ENCODE measurements at places on chromosomes 3 and 15.
A peak's percentile ranks its signal among the peaks of the same experiment; 100 is the strongest.

- ATAC-seq: no peak
Measured at GRCh38 chr15:81573098-81573746, 199.2 kb upstream of the TMC3 start.

DNA sequence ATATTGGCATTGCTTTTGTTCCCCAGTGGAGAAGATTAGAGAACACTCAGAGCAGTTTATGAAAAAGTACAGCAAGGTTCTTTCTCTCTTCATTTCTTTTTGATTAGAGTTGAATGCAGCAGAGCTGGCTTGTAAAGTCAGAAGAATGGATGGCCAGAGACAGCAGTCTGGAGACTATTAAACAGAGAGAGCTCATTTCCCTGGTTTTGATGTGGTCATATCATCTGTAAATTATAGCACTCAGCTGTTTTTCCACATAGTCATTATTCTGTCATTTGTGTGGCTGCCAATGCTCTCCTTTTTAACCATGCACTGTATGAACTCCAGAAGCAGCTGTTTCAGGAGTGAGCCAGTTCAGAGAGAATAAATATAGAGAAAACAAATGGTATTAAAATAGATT, 177.4 kb upstream of the CRBN start:
- ATAC-seq: no peak

DNA sequence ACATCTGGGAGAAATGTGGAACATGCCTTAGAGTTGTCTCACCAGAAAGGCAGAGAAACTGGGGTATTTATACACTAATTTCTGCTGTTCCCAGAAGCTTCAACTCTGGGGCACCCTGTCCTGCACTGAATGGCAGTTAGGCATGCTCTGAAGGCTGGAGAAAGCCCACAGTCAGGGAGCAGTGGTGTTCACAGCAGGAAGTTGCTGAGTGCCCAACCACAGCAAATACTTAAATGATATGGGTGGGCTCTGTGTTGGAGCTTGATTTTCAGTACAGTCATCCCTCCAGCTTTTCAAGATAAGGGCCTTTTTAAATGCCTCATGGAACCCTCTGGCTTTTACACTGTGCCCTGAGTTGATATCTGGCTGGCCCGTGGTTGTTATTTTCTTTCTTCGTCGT, 38.7 kb upstream of the RASGRF1 start:
- ATAC-seq: no peak

DNA sequence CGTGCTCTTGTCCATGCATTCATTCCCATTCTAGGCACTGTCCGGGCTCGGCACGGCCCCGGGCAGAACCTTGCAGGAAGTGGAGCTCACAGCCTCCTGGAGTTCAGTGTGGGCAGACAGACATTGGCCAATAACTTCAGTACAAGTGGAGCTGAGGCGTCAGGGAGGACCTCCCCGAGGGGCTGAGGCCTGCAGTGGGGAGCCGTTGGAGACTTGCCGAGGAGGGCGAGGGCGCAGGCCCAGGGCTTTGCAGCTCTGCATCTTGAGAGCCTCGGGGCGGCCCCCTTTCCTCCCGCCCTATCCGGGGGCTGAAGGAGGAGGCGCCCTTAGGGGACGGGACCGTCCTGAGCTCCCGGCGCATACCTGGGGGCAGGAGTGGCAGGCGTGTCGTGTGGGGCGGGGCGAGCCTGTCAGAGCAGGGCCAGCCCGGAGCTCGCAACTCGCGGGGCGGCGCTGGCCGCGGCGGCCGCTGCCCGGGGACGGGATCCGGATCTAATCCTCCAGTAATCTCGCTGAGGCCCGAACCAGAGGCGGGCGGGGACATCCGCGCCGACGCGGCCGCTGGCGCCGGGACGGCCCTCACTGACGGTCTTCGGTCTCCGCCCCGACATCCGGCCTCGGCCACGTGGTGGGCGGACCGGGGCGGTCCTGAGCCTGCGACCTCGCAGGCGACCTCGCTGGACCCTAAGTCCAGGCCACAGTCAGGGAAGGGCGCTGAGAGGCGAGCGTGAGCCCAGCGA, at the start of gene ACY1:
Gene ACY1, plus strand, starts transcription at position 698 of the 740 bp plus-strand sequence. CDS start 530 bp downstream, outside the sequence.
- ATAC-seq: peak; percentile 85

DNA sequence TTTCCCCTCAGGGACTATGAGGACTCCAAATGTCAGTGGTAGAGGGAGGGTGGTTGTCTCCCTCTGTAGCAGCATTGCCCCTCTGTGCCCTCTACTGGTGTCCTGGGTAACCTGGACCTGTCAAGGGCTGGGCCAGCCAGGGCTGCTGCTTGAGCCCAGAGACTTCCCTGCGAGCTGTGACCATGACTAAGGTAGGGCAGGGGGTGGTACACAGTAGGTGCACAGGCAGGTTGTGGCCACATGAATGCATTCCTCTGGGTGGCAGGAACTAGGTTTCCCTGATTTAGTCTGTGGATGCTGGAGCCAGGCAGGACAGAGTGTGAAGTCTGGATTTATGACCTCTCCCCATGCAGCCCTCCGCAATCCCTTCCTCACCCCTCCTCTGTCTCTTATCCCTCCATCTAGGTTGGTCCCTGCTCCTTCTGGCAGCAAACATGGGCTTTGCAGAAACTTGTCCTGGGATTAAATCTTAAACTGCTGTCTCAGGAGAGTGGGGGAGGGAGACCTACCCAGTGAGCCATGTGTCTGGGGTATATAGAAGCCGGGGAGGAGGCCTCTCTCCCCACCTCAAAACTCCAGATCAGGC, 8.7 kb upstream of the SEMA3F start:
- no peak for ATAC-seq

- no peak for ATAC-seq
Measured at GRCh38 chr3:15052335-15053242, 12.5 kb downstream of the MRPS25 start.

- no peak for ATAC-seq
Measured at GRCh38 chr3:64009528-64009927, 13.8 kb downstream of the PSMD6 start.

DNA sequence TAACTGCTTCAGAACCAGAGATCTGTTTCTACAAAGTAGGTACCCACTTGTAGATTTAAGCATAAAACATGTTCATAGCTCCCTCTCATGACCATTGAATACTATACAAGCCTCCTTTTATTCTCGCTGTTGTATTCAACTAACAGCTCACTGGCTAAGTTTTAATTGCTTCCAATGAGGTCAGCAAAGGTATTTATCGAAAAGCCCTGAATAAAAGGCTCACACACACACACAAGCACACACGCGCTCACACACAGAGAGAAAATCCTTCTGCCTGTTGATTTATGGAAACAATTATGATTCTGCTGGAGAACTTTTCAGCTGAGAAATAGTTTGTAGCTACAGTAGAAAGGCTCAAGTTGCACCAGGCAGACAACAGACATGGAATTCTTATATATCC, at the start of gene FGF7:
Gene FGF7, plus strand, starts transcription at position 222 of the 400 bp plus-strand sequence. CDS start 1,056 bp downstream, outside the sequence.
- no peak for ATAC-seq

DNA sequence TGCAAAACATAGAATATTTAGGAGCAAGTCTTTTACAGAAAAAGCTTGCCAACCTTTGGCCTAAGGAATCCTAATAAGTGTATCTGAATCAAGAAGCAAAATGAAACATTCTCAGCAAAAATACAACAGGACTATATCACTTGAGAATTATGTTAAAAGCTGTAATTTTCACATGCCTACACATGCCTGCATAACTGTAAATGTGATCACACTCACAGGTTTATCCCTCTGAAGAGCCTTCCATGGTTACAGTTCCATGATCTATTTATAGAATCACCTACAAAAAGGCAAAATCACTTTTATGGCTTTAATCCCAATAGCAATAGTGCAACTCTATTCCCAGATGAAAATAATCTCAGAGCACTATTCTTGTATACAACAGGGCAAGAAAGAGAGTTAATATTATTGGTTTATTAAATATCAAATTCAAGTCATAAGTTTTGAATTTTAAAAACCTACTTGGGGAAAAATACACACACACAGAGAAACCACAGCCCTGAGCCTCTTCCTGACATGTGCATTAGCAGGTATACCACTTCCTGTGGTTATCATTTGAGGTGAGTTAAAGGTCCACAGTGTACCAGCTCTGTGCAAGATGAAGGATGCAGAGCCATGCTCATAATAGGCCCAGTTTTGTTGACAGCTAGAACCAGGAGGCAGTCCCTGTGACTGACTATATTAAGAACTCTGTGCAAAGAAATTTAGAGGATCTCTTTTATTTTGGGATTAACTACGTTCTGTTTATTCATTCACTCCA, 252.5 kb upstream of the TGFBR2 start:
- peak; percentile 99 for ATAC-seq

DNA sequence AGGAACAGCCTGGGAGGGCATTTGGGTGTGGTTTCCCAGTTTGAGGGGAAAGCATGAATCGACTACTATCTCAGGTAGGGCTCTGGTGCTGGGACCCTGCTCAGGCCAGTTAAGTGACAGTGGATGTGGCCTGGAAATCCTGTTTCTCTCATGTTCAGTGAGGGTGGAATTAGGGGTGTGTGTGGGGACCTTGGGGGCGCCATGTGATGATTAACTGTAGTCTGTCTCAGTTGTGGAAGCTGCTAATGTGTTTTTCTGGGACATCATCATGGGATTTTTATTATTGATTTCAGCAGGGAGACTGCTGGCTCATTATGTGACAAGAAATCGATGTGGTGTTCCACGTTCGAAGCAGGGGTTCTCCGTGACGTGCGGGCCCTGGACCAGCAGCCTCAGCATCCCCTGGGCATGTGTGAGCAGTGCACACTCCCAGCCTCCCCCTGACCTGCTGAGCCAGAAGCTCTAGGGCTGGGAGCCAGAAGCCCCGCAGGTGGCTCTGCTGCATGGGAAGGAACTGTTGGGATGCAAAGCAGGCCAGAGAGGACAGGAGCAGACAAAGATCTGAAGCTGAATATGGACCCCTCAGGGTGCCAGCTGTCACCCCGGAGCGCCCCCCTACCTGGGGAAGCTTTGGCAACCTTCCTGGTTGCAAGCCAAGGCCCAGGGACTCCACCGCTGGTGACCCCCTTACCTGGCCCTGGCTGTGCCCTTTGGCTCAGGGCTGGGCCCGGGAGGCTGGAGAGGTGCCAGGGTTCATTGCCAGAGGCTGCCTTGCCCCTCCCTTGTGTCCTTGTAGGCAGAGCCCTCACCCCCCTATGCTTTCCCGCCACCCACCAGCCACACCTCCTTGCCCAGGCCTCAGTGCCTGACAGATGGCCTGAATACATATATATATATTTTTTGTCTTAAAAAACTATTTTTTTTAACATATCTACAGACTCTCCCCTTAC, 149.8 kb downstream of the APBA2 start:
- ATAC-seq: no peak

GRCh38 chr3:113204371-113204770, 7.0 kb upstream of the BOC start:
- ATAC-seq: no peak

DNA sequence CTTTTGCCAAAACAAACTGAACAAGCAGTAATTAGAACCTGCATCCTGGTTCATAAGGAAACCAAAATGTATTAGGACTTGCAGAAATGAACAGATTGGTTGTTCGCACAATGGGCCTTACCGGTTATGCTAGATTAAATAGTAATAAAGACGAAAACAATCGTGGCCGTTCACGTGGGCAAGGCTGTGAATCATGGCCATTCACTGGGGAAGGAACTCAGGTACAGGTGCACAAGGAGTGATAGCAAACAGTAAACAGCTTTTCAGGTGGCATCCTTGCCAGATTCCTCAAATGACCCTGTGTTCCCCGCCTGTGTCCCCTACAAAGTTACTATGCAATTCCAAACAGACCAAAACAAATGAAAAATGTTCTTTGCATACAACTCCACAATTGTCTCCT, 8.2 kb downstream of the LRIG1 start:
- no peak for ATAC-seq

DNA sequence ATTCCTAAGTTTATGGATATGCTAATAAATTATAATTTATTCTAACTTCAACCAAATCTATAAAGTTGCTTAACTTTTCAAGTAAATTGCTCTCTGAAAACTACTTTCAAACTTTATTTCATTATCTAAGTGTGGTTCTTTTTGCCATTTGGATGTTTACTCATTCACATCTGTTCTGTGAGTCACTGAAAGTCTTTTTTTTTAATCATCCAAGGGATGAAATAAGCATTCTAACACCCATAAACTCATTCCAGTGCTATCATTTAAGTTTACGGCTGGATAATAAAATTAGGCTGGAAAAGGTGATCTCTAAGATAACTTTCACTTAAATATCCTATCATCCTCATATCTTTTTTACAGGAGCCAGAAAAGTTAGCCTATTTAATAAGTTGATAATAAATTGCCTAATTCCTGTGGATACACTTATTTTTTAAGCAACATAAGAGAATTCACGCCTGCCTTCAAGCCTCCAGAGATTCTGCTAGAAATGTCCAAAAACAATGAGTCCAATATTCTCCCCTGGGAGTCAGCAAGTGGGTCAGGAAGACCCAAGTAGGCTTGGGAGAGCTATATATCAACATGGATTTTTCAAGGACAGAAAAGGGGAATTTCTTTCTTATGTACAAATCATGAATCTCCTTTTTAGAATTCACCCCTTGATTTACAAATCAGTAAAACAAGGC, 25.8 kb downstream of the SCG3 start:
- no peak for ATAC-seq

- no peak for ATAC-seq
Measured at GRCh38 chr3:106135451-106136160, 266.8 kb upstream of the CBLB start.

DNA sequence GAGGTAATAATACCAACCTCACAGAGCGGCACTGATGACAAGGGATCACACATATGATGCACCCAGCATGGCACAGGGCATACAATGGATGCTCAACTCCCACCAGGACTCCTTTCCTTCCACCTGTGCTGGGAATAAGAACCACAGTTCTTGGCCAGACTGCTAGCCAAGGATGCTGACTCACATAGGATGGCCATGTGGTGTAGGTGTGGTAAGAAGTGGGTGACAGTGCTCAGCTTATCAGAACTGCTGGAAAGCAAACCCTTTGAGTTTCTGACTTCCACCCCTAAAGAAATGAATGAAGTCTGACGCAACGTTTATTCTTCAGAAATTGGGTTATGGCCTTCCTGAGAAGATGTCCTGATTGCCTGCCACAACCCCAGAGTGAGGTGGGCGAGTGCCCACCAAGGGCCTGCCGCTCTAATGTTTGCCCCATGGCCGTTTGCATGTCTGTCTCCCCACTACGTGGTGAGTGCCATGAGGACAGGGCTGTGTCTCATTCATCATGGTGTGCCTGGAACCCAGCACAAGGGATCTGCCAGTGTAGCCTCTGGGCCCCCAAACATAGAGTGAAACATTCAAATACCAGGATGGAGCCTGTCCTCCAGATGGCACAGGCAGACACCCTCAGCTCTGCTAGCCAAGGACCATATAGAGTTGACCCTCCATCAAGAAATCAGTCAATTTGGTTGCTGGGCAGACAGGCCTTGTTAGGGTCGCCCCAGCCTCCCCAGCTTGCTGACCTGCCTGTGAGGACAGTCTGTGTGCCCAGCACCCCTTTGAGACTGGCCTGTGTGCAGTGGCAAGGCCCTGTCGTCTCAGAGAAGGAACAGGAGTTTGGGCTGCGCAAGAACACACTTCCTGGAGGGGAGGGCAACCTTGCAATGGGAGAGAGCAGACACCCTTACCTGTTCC, 57.6 kb upstream of the SLCO2A1 start:
- ATAC-seq: peak; percentile 28

- no peak for ATAC-seq
Measured at GRCh38 chr15:70777170-70777926, 14.0 kb upstream of the UACA start.

- ATAC-seq: no peak
Measured at GRCh38 chr3:56970461-56970879, 90.0 kb upstream of the SPATA12 start.

Measured in activated CD4-positive, CD25-positive, alpha-beta regulatory T cell treated with anti-CD3 and anti-CD28 coated beads, Interleukin-2, amount 50 U/mL, for 24 hours (primary cell).